Naive thymus-derived CD8-positive, alpha-beta T cell (primary cell): ENCODE measurements at places on chromosomes 5 and 9.

GRCh38 chr5:152644029-152644728, 239.1 kb upstream of the NMUR2 start:
- DNase-seq, result no peak

- no peak for DNase-seq
Observed at GRCh38 chr9:124593200-124593599, 86.0 kb upstream of the NR5A1 start.

DNA sequence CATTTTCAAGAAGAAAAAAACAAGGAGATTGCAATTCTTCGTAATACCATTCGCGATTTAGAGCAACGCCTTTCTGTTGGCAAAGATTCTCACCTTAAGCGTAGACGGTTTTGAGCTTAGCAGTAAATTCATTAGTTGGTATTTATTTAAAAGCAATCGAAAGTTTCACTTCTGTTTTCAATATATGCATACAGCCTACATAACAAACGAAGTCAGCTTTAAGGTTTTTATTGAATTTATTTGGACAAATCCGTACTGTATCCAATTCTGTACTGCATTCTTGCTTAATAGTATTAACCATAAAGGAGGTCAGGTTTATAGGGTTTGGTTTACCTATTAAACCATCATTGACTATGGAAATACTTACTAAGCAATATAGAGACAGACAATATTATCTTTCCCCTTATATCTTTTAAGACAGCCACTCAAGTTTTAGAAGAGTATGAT, 12.0 kb downstream of the SELENOP start:
- no peak for DNase-seq

DNA sequence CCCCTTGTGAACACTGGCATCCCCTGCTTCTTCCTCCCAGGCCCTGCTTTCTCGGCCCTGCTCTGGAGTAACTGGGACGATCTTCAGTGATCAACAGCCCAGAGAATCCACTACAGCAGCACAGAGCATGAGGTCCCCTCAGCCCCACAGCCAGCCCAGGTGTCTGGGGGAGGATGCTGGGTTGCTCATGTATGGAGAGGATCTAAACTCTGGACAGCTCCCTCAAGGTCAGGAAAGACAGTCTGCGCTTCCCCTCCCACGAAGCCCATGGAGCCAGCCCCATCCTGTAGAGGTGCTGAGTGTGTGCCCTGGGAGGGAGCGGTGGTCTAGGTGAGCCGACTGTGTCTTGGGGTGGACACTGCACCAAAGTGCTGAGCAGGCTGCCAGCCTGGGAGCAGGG, 190.2 kb downstream of the GABBR2 start:
- no peak for DNase-seq

GRCh38 chr9:136409557-136410455, 608 bp downstream of the ENTR1 start:
- DNase-seq, result no peak

DNA sequence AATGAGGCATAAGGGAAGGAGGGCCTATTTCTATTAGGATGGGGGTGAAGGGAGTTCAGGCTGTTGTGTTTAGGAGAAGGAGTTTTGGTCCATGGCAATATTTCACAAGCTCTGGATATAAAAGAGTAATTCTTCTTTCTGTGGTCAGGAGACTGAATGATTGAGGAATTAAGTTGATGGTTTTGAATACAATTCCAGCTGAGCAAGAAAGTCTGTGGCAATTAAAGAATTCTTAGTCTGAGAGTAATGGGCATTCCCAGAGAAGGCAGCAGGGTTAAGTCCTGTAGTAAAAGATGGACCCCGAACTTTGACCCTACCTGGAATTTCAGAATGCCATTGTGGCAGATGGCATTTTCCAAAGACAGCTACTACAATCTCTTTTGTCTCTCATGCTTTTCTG, 202.6 kb downstream of the TLE4 start:
- DNase-seq, result no peak

- no peak for DNase-seq
Observed at GRCh38 chr9:77731008-77731698, 83.0 kb upstream of the GNA14 start.

- DNase-seq, result no peak
Observed at GRCh38 chr5:53481887-53482716, 1.7 kb downstream of the FST start.

DNA sequence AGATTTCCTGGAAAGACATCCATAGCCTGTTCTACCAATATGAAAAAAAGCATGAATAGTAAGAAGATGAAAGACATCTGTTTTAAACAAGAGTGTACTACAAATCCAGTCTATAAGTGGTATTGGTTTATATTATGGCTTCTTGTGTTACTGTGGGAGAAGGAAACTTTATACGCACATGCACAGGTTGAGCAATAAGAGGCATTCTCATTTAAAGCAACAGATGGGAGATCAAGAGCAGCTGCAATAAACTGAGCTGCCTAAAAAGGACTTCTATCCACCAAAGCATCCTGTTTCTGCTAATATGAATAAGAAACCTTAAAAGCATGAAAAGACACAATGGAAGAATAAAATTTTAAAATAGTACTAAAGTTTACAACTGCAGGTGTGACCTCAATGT, 8.6 kb upstream of the PCDHB1 start:
- no peak for DNase-seq

GRCh38 chr5:140806834-140807775, at the start of gene PCDHA4:
Gene PCDHA4 (plus strand): TSS chr5:140807068.
- DNase-seq, result no peak

DNA sequence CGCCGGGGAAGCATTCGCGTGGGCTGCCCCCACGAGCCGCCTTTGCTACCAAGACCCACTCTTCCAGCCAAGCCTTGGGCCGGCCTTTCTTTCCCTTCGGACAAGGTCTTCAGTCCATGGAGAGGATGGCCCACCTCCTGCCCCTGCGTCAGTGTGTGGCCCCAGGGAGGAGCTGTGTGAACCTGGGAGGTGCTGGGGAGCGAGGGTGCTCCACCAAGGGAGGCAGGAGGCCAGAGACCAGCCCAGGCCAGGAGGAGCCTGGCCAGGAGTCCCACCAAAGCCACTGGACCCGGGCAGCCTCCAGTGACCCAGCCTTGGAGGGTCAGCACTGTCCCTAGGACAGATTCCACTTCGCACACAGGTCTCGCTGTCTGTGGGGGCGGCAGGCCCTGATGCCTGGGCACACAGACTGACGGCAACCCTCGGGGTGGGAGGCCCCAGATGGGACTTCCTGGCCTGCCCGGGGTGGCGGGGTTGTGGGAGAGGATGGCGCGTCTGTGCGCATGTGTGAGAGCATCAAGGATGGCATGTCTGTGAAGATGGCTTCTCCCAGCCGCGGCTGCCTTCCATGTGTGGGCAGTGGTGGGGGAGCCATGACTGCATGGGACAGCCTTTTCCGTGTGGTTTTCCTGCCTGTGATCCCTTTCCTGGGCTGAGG, 113.3 kb upstream of the LPCAT1 start:
- DNase-seq, result no peak

DNA sequence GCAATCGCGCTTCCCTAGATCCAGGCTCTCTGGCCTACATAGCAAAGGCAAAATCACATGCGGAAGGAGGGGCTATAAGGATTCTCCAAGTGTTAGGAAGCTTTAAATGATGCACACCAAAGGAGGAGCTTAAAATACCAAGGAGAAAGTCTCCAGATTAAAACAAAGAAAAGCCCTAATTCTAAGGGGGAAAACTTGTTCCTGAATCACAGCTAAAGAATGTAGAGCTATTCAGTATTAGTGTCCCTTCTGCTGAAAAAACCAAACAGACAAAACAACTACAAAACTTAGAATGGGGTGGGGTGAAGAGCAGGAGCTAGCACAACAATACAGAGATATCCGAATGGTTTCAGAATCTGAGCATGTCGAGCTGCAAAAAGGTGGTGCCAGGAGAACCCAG, 213.7 kb downstream of the DCP2 start:
- no peak for DNase-seq

DNA sequence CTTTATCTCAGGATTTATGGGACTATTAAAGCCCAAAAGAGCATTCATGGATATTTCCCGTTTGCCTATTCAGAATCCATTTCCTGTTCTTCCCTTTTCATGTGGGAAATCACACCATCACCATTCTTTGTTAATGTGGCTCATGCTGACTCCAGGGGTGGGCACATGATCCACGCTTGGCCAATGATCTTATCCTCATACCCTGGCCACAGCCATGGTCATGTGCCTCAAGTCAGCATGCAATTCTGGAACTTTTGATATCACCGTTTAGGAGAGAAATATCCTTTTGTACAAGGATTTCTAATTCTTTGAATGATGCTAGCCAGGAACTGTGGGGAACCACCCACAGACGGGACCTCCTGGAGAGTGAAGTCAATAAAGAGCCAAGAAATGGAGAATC, 272.2 kb downstream of the PRELID2 start:
- DNase-seq, result no peak

GRCh38 chr5:73129143-73129542, 8.8 kb downstream of the TMEM171 start:
- no peak for DNase-seq

DNA sequence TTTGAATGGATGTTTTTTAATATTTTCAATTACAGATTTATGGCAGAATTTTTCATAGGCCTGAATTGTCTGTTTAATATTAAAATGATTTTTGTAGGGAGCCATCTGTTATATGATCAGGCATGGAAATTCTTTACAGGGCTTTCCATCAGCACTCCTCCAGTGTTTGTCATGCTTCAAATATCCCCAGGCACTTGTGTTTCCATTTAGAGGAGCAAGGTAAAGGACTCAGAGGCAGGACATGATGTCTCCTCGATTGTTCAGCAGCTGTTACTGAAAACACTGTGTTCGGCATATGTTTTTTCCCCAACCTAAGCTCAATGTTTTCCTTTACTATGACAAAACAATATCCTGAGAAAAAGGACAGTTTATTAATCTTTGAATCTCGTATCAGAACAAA, 172.3 kb upstream of the RFX3 start:
- DNase-seq, result no peak

DNA sequence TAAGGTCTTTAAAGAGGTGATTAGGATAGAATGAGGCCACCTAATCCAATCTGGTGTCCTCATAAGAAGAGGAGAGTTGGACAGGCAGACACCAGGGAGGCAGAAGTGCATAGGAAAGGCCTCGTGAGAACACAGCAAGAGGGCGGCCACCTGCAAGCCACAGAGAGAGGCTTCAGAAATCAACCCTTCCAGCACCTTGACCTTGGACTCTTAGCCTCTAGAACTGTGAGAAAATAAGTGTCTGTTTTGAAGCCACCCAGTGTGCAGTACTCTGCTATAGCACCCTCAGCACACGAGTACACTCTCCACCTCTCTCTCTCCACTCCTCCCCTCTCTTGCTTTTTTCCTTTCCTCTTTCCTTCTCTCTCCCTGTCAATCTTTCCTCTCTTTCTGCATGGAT, 26.8 kb downstream of the NIPAL4 start:
- no peak for DNase-seq

GRCh38 chr5:53733853-53734252, 173.4 kb downstream of the NDUFS4 start:
- no peak for DNase-seq

GRCh38 chr5:38709678-38710306, 136.0 kb upstream of the OSMR start:
- no peak for DNase-seq

GRCh38 chr9:90967145-90967538, 165.5 kb downstream of the SYK start:
- no peak for DNase-seq

DNA sequence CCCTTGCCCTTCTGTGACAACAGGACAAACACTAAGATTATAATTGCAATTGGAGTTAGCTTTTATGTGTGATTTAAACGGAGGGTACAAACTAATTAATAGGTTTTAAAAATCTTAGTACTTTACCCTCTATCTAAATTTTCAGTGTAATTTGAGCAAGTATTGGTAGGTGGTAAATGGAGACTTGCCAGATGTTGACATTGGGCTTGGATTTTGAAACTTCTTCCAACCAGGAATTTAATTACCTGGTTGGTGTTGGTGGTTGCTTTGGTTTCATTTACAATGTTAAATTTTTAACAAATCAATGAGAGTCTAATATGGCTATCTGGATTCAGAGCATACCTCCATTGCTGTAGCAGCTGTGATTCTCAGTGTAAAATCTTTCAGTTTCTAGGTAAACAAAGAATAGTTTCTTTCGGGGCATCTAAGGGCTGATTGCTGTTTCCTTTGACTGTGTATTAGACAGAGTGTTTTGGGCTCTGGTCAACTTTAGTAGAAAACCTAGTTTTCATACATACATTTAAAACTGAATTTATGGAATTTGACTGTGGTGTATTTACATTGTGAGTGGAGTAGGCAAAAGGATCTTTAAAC, 1.9 kb downstream of the DAPK1 start:
- no peak for DNase-seq

DNA sequence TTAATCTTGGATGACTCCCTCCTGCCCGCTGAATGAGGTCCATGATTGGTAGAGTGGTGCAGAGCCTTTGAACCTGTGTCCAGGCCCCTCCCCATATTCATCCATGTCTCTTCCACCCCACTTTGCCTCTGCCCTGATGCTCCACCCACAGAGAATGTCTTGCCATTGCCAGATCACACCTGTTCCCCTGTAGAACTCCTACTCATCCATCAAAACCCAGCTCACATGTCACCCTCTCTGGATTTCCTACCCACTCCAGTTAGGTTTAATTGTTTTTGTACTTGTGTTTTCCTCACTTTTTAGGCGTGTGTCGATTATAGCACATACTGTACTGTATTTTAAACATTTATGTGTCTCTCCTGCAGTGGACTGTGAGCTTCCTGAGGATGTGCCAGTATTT, 107.0 kb upstream of the CTSL start:
- no peak for DNase-seq

- no peak for DNase-seq
Observed at GRCh38 chr9:86515221-86515620, 161.0 kb upstream of the TUT7 start.

DNA sequence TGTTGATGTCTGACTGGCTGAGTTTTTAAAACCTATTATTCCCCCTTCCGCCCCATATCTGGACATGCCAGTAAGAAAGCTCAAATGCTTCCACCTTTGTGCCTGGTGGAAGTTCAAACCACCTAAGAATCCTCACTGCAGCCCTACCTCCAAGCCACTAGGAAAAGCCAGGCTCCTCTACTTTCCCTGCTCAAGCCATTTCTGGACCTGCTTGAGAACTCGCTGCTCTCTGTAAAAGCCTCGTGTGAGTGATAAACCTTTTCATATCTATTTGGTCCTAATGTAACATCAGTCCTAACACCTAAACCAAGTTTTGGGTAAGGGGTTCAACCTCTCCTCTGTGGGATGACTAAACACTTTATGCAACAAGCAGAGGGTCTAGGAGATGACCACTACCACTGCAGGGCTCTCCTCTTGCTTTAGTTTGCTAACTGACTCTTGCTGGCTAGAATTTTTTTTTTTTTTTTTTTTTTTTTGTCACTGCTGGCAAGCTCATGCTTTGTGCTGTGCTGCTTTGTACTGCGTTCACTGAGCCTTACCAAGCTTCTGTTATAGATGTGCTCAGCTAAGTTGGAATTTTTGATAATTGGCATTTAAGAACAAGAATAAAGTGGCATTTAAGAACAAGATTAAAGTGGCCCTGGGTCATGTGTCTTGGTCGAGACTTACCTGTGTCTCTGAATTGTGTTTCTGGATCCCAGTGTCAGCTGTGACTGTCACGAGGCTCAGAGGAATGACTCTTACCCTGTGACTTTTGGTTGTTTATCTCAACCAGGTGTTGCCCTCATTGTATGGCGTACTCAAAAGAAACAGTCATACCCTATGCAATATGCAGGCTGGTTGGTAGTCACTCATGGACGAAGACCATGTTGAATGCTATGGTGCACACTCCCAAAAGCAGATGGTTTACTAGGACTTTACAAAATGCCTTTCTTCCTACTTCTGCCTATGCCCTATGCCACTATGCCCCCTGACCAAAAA, 19.5 kb downstream of the TRIM32 start:
- no peak for DNase-seq

GRCh38 chr5:17879276-17879675, 245.0 kb downstream of the TAF11L14 start:
- DNase-seq, result no peak

- no peak for DNase-seq
Observed at GRCh38 chr5:102231693-102232619, 64.1 kb downstream of the SLCO4C1 start.
